ENCODE measurements at places on chromosomes 2 and 18.

DNA sequence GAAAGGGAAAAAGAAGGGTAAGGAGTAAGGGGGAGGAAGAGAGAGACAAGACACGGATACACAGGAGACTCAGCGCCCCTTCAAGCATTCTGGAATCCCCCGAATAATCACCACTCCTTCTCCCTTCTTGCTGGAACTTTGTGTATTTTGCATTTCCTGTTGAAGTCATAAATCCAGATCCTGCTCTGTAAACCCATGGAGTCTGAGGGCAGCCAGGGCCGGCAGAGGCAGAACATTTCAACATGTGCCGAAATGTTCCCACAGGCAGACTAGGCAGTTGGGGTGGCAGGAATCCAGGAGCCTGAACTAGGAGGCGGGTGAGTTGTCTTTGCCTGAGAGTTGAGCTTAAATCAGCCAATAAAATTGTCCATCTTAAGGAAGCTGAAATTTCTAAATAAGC lies 193.1 kb downstream of the SH3RF3 start:
- no peak for DNase-seq

- no peak for DNase-seq
Observed at GRCh38 chr18:23528580-23529472, 25.5 kb downstream of the RMC1 start.

- no peak for DNase-seq
Observed at GRCh38 chr18:10322435-10322834, 132.0 kb upstream of the APCDD1 start.

DNA sequence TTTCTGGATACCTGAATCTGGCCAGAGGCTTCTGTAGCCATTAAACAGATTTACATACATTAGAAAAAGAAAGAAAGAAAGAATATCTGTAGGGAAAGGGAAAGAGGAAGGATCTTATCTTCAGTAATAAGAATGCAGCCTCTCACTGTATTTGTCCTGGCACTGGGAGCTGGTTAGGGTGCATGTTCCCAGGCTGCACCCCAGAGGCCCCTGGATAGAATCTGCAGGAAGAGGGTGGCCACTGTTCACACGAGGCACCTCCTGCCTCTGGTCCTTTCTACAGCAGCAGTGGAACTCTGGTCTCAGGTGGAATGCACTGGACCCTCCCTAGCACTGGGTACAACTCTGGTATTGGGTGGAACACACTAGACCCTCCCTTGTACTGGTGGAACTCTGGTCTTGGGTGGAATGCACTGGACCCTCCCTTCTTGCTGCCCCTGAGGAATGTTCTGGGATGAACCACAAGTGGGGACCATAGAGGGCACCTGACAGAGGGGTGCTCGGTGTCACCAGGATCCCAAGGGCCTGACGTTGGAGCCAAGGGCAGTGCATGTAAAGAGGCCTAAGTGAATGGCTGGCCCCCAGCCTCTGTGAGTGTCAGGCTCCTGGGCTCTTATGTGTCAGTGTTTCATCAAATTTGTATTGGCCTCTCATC lies 27.4 kb upstream of the PXDN start:
- DNase-seq = no peak

DNA sequence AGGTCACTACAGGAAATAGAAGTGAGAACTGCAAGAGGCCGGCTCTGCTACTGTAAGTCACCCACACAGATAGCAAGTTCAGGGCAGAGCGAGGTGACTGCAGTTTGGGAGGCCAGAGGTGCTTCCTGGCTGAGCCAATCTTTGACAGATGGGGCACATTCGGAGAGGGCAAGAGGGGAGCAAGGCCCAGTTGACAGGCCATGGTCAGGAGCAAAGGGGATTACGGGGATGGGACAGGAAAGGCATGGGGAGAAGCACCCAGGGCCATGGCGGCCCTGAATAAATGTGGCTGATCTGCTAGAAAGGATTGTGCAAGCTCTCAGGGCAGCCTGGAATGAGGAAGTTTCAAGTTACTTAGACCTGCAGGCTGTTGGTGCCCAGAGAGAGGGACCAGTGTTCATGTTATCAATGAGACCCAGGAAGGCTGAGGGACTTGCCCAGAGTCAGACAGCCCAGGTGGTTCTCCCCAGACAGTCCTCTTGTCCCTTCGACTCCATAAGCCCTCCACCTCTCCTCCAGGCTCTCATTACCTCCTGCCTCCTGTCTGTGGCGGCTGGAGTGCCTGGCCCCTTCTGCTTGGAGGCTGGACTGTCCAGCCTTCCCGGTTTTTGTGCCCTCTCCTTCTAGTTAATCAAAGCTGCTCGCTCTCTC lies 123.3 kb downstream of the CTIF start:
- DNase-seq = no peak

DNA sequence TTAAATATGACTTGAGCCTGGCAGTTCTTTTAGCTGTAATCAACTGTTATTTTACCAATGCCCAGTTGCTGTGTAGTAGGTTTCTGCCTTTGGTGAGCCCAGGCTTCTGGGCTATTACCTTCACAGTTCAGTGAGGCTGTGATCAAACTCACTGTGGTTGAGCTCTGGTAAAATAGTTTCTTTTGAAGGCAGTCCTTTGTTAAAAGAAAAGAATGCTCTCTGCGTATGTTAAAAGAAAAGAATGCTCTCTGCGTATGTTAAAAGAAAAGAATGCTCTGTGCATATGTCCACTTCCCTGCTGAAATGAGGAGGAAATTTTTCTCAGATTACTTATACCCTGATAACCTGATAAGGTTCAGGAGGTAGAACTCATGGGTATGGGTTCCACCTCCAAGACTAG lies 244.3 kb downstream of the RNF144A start:
- DNase-seq = no peak

- DNase-seq = no peak
Observed at GRCh38 chr18:67496469-67496868, 20.1 kb downstream of the DSEL start.

DNA sequence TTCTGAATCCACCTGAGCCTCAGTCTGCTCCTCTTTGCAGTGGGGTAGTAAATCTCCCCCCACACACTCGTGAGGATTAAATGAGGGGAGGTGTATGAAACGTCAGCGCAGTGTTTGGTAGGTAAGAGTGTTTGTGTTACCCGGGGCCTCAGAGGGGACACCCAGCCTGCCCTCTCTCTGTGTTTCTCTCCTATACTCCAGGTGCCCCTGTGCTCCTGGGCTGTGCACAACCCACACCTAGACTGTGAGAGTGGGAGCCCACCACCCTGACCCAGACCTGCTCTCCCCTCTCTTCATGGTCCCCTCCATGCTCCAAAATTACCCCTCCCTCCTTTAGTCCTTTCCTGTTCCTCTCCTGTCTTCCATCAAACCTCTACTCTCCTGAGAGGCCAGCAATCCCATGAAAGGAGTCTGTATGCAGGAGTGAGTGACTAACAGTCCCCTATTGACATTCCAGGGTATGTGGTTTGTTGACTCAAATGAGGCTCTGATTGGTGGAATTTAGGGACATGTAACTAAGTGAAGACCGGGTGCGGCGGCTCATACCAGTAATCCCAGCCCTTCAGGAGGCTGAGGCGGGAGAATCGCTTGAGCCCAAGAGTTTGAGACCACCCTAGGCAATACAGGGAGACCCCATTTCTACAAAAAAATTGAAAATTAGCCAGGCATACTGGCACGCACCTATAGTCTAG lies 10.4 kb downstream of the CIB4 start:
- DNase-seq = no peak

- DNase-seq = no peak
Observed at GRCh38 chr2:160837416-160837815, 322.8 kb upstream of the TANK start.

GRCh38 chr2:128380961-128381938 lies 62.6 kb upstream of the HS6ST1 start:
- no peak for DNase-seq

DNA sequence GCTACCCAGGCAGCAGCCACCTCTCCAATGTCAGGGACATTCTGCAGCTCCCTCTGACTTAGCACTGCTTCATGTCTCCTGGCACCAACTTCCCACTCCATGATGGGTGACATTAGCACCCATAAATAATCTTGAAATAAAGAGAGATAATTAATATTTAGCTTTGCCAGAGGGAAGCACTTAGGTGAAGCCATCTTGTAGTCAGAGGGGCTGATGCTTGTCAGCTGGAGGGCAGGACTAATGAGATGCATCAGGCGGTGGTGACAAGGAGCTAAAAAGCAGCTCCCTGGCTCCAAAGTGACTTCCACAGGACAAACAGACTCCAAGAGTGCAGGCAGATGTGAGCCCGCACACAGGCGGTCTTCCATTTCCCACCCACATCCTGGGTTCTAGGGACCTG lies 153.0 kb upstream of the ID2 start:
- DNase-seq = no peak

- no peak for DNase-seq
Observed at GRCh38 chr2:164504253-164504652, 117.0 kb downstream of the GRB14 start.

- DNase-seq = no peak
Observed at GRCh38 chr18:38115201-38115600, 549.6 kb upstream of the CELF4 start.

GRCh38 chr2:20422402-20423271 lies 24.2 kb upstream of the RHOB start:
- DNase-seq = no peak

GRCh38 chr2:144126302-144126701 lies 393.6 kb downstream of the ZEB2 start:
- no peak for DNase-seq

GRCh38 chr2:74205596-74205995 lies 7.2 kb downstream of the MTHFD2 start:
- no peak for DNase-seq

DNA sequence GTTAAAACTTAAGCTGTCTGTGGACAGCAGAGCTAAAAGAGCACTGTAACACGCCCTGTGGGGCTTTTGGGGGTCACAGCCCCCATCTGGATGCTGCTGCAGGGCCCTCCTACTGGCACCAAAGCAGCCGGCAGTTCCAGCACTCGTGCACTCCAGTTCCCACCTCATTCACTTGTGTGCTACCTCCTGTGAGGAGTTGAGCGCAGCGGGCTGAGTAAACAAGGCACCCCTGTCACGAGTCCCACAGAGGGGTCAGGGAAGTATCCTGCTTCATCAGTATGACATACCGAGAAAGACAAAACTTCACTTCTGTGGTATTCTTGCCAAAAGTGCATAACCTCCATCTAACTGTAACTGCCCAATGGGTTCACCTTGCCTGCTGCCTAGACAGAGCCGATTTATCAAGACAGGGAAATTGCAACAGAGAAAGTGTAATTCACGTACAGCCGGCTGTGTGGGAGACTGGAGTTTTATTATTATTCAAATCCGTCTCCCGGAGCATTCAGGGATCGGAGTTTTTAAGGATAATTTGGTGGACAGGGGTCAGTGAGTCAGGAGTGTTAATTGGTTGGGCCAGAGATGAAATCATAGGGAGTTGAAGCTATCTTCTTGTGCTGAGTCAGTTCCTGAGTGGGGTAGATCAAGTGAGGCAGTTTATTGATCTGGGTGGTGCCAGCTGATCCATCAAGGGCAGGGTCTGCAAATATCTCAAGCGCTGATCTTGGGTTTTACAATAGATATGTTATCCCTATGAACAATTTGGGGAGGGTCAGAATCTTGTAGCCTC lies 41.6 kb downstream of the TMEM17 start:
- no peak for DNase-seq

DNA sequence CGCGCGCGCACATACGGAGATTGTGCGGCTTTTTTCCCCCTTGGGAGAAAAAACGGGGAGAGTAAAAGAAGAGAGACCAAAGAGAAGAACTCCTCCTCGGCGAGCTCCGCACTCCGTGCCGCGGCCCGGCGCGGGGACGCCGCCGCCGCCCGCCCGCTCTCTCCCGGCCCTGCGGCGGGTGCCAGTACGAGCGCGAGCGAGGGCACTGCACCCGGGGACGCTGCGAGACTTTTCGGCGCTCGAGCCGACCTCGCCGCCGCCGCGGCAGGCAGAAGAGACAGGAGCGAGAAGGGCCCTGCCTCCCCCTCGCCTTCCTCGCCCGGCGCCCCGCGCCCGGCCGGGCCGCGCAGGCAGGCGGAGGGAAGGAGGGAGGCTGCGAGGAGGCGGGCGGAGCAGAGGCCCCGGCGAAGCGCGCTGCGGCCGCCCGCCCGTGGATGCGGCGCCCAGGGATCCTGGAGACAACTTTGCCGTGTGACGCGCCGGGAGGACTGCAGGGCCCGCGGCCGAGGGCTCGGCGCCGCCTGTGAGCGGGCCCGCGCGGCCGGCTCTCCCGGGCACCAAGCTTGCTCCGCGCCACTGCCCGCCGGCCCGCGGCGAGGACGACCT lies 857 bp upstream of the INHBB start:
- no peak for DNase-seq

DNA sequence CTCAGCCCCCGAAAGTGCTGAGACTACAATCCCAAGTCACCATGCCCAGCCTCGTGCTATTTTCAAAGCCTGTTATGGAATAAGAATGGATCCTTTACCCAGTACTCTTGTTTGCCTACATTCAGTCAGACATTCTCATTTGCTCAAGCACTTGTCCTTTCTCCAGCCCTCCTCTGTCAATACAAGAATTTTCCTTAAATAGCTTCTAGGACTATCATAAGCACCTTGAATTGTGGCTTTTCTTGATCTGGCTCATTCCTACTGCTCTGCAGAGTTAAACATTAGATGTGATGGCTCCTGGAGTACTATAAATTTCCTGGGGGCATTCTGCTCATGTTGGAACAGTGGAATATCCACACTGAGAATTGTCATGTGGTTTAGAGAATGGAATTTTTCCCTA lies 506.1 kb downstream of the ARHGAP15 start:
- DNase-seq = no peak

DNA sequence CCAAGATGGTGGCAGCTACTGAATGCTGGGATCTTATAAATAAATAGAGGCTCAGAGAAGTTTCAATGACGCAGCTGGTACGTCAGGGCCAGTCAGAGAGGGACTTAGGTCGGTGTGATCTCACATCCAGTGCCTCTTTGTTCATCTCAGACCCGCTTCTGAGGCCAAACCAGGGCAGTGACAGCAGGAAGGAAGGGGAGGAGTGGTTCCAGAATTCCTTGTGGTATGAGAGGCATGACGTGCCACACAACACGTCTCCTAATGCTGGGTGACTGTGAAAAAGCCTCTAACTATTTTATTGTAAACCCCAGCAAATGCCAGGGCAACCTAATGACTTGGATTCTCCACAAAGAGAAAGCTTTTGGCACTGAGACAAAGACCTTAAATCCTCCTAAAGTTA lies 423.3 kb downstream of the LPIN1 start:
- no peak for DNase-seq

- DNase-seq = no peak
Observed at GRCh38 chr2:25328152-25329085, 13.3 kb downstream of the DNMT3A start.

- no peak for DNase-seq
Observed at GRCh38 chr2:191650896-191651773, 26.8 kb upstream of the NABP1 start.

GRCh38 chr2:25816249-25816648 lies 62.0 kb downstream of the ASXL2 start:
- no peak for DNase-seq
